ENCODE measurements at places on chromosomes 5 and 9. TPM values are rescaled to one million over a fixed set of nuclear protein-coding genes. Genes with fewer than 3 reads are reported as not detected.

DNA sequence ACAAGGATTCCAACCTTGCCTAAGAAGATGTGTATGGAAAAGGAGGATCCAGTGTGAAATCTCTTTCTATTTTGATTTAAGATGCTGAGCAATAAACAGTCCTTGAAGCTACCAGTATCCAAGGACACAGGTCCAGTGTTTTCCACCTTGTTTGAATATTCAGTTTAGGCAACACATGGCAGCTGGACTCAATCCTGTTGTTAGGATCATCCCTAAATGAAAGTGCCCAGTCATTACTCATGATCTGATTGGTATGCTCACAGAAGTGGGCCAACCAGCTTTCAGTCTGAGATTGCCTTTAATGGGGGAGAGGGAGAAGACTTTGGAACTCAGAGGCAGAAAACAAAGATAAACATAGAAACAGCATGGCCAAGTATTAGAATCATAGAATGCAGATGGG is 355.7 kb upstream of the ADAMTSL1 start:
- no peak for DNase-seq

DNA sequence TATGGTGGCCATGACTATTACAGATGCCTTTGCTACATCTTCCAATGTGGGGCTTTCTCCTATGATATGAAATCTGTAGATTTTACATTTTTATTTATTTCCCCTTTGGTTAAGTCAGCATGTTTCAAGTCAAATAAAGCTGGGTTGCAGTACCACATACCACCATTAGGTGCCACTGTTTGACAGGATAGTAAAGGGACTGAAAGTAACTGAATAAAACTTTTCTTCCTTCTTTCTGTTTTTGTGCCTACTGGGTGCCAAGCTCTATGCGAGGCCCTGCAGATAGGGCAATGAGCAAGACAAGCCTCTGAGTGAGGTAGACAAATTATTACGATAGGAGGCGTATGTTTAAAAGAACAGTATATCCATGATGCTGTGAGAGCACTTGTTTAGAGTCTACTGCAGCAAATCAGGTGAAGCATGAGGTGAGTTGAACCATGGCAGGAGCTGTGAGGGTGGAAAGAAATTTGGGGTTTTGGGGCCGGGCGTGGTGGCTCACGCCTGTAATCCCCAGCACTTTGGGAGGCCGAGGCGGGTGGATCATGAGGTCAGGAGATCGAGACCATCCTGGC is 64.8 kb downstream of the GDNF start:
- DNase-seq = no peak

GRCh38 chr9:21590058-21590996 is 108.2 kb upstream of the IFNE start:
- DNase-seq = no peak

GRCh38 chr5:17670353-17670752 is 36.1 kb downstream of the TAF11L14 start:
- no peak for DNase-seq

DNA sequence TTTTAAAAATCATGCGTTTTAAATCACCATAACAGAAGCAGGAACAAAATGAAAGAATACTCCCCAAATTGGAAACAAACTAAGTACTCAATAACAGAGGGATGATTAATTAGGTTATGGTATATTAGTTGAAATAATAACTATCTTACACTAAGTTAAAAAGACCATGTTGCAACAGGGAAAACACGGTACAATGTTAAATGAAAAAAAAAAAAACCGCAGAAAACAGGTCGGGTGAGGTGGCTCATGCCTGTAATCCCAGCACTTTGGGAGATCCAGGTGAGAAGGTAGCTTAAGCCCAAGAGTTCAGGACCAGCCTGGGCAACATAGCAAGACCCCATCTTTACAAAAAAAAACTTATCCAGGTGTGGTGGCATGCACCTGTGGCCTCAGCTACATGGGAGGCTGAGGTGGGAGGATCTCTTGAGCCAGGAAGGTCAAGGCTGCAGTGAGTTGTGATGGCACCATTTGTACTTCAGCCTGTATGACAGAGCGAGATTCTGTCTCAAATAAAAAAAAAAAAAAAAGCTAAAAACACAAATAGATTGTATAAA is 2.4 kb upstream of the PTPN3 start:
- no peak for DNase-seq

GRCh38 chr9:5719100-5719926 is 90.4 kb downstream of the RIC1 start:
- no peak for DNase-seq

GRCh38 chr9:7104625-7105024 is 346.9 kb downstream of the KDM4C start:
- no peak for DNase-seq

DNA sequence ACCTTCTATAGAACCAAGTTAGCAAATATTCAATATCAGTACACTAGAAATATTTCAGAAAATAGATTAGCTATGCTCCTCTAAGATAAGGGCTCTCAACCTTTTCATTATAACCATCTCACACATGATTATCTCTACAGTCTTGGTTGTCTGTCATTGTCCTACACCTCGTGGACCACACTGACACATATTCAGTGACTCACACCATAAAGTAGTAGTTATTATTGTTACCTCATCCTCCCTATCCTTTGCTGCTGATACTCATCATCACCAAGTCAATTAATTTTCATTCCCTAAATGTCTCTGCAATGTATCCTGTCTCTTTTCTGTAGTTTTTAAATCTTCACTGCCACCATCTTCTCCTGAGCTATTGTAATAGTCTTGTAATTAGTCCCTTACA is 1309.2 kb upstream of the C9orf72 start:
- no peak for DNase-seq

GRCh38 chr5:158898185-158899177 is 201.2 kb downstream of the EBF1 start:
- no peak for DNase-seq

DNA sequence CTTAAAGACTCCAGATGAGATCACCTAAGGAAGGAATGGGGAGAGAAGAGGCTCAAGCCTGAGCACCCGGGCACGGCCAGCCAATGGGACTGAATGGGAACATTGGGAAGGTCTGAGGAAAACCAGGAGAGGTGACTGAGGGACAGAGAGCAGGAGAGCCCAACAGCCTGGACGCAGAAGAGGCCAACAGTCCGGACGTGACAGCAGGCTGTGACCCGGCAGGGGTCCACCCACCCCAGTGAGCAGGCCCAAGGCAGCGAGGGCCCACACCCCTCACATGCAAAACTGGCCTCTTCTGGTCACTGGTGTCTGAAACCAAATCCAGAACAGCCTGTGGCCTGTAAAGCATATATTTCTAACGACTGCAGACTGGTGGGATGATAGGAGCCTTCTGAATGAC is 7.6 kb upstream of the SPTLC1 start:
- no peak for DNase-seq

DNA sequence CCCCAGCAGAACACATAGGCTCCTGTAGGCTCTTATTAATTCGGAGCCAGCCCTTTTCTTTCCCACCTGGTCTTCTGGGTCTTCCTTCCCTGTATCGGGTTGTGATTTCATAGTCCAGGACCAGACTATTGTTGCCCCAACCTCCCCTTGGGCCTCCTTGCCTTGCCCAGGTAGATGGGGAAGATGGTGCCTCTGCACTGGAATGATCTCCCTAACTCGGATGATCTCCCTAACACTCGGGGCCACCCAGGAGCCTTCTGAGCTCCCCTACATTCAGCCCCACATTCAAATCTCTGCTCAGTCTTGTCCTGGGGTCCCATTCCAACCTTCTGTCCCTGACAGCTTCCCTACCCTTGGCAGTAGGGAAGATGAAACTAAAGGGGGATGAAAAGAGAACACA is 2.7 kb upstream of the IRF1 start:
- DNase-seq = no peak

GRCh38 chr5:146656703-146657102 is 140.7 kb upstream of the GPR151 start:
- no peak for DNase-seq

- DNase-seq = no peak
Measured at GRCh38 chr9:93268551-93269314, 84.8 kb downstream of the WNK2 start.

GRCh38 chr9:2800394-2801179 is 43.3 kb downstream of the PUM3 start:
- DNase-seq = no peak

DNA sequence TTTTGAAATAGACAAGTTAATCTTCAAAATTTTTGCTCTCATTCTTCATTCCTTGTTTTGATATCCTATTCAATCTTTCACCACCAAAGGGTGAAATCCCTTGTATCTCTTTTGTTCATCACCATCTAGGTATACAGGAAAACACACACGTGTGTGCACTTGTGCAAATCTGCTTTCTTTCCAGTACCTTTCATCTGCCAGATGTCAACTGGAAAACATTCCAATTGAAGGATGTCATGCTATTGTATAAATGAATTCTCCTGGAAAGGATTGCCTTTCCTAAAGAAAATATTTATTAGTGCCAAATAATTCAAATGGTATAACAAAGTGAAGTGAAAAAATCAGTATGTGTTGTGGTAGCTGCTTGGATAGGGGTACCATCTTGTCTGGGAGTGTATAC is 123.7 kb downstream of the RANBP17 start:
- DNase-seq = no peak

- no peak for DNase-seq
Measured at GRCh38 chr9:110958847-110959246, 79.4 kb downstream of the LPAR1 start.

DNA sequence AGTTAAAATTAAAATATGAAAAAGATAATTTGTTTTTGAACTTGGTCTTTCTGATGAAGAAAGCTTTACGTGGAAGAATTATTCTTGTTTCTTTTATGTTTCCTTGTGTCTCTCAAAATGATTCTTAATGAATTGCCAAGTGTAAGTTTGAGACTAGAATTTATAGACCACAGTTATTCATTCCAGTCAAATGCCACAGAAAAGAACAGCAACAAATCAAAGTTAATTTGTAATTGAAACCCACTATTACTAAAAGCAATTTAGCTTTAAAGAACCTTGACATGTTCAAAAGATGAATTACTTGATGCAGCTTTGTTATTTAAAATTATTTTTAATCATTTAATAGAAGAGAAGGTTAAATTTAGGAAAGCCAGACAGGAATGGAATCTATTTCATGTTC is 1277.7 kb upstream of the NUDT12 start:
- no peak for DNase-seq

DNA sequence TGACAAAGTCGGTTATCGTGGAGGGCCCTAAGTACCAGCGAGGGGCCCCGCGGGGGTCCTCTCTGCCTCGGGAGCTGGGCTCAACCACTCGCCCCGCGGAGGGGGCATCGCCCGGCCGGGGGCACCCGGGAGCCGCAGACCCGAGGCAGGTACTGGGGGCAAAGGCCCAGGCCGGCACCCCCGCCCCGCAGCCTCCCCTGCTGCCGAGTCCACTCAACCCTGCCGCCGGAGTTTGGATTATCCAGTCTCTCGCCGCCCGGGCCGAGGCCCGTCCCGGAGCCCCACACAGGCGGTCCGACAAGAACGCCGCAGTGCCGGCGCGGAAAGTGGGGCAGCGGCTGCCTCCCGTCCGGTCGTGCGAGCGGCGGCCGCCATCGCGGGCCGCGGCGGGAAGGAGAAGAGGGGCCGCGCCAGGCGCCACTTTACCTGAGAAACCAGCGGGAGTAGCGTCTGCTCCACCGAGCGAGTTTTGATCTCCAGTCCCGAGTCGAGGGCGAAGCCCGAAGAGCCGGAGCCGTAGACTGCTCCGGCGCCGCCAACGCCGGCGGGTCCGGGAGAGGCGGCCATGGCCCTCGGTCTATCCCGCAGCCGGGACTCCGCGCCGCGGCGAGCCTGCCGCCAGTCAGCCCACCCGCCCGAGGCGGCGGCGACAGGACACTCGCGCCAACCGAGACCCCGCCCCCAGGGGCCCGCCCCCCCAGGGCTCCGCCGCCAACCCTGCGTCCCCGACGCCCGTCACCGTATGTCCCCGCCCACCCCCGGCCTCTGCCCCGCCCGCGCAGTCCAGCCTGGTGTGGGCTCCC is at the start of gene CTNNAL1:
Gene CTNNAL1 (minus strand): TSS at position 624 of the 803 bp plus-strand sequence. CDS start 57 bp downstream, at position 567.
- peak; percentile 87 for DNase-seq

GRCh38 chr9:20032413-20033006 is 243.7 kb upstream of the SLC24A2 start:
- DNase-seq = no peak

GRCh38 chr9:20290257-20290656 is 332.0 kb downstream of the MLLT3 start:
- DNase-seq = no peak

DNA sequence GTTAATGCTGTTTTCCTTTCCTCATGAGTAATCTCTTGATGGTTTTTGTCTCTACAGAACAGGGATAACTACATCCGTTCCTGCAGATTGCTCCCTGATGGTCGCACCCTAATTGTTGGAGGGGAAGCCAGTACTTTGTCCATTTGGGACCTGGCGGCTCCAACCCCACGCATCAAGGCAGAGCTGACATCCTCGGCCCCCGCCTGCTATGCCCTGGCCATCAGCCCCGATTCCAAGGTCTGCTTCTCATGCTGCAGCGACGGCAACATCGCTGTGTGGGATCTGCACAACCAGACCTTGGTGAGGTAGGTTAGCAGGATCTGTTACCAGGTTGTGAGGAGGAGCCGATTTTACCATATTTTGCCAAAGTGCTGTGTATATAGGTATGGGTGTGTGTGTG is 148.2 kb downstream of the TLE4 start:
- DNase-seq = no peak

DNA sequence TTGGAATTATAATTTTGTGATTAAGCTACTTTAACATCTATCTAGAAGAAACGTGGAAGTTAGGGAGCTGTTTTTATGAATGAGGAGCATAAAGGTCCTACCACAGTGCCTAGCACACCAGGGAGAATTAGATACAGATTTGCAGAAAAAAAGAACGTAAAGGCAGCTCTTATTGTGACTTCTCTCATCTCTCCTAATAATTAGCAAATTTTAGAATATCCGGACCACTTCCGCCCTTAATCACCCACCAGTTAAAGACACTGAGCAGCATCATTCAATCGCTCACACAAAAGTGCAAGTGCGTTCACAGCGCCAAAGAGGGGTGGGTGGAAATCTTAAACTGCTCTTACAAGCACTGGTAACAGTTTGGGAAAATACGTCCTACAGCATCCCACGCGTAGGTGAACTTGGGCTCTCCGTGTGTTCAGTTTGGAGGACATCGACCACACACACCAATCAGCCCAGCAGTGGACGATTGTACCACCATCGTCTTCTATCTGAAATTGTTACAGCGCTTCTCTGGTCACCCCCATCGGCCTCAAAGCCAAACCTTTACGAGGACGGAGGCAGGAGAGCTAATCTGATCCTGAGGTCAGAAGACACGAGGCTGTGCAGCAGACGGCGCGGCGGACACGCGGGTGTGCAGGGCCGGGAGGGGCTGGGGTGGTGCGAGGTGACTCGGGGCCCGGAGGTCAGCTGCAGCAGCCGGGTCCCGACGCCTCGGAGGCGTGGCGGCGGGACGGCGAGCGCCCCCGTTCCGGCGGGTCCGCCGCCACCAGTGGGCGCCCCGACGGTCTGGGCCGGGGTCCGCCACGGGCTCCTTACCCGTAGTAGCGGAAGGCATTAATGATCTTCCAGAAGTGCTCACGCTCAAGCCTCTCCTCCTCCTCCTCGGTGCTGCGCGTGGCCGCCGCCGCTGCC is 646 bp downstream of the CARNMT1 start:
- peak; percentile 22 for DNase-seq

- no peak for DNase-seq
Measured at GRCh38 chr5:153135411-153135810, 355.1 kb upstream of the GRIA1 start.

The CCDC171 gene
- total RNA-seq = 6.4 TPM

The LRRC14B gene
- not detected for total RNA-seq

The LCN9 gene
- total RNA-seq = not detected

The PCDHA9 gene
- total RNA-seq = 1.1 TPM

The CDH9 gene
- not detected for total RNA-seq

The BTNL8 gene
- not detected for total RNA-seq

The GRIA1 gene
- 12.4 TPM for total RNA-seq

The ATP6V1G1 gene
- total RNA-seq = 153 TPM

The DMRT3 gene
- not detected for total RNA-seq
